ENCODE measurements at places on chromosomes 11 and 22. TPM values are rescaled to one million over a fixed set of nuclear protein-coding genes. Genes with fewer than 3 reads are reported as not detected.

Gene TMEM191B
- total RNA-seq: 0.97 TPM

Gene GRAP2
- total RNA-seq: not detected

Gene MMP7
- not detected for total RNA-seq

Gene PGA5
- not detected for total RNA-seq

Gene KRTAP5-8
- total RNA-seq: not detected

Gene PDGFD
- total RNA-seq: 0.83 TPM

Gene ANO9
- total RNA-seq: not detected

Gene KDM4D
- total RNA-seq: 0.74 TPM

Gene SEPTIN3
- 0.30 TPM for total RNA-seq

Gene RAG1
- 0.74 TPM for total RNA-seq

Gene PATE4
- not detected for total RNA-seq

Gene RBX1
- 28.6 TPM for total RNA-seq

Gene RFPL3
- not detected for total RNA-seq

Gene TNNT3
- total RNA-seq: not detected

Gene OR52I1
- total RNA-seq: not detected

Gene BRD1
- total RNA-seq: 35.7 TPM

Gene MAPK8IP1
- 3.6 TPM for total RNA-seq

Gene KRTAP5-10
- not detected for total RNA-seq

Data from smooth muscle cell of the umbilical artery (primary cell).